ENCODE measurements at places on chromosomes 2 and 18.

GRCh38 chr2:240687045-240687740 is 4.5 kb upstream of the AQP12A start:
- DNase-seq, result no peak

DNA sequence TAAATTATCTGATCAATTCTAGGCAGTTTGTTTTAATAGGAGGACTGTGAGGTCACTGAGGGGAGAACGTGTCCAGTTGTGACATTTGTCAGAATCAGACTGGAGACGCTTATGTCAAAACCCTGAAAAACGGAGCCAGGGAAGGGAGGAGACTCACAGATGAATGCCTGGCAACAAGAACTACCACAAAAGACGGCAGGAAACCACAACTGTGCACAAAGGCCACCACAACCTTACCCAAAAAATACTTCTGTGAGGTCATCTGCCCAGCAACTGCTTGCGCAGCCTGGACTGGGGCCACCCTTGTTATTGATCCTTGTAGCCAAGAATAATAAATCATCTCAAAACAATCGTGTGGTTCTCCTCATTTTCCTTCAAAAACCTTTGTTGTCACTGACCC is 173.0 kb upstream of the ALKAL2 start:
- DNase-seq, result no peak

- DNase-seq, result no peak
These were observed 9.3 kb upstream of the THADA start for GRCh38 chr2:43605079-43605655.

GRCh38 chr2:53829273-53829979 is 30.3 kb downstream of the GPR75 start:
- no peak for DNase-seq

DNA sequence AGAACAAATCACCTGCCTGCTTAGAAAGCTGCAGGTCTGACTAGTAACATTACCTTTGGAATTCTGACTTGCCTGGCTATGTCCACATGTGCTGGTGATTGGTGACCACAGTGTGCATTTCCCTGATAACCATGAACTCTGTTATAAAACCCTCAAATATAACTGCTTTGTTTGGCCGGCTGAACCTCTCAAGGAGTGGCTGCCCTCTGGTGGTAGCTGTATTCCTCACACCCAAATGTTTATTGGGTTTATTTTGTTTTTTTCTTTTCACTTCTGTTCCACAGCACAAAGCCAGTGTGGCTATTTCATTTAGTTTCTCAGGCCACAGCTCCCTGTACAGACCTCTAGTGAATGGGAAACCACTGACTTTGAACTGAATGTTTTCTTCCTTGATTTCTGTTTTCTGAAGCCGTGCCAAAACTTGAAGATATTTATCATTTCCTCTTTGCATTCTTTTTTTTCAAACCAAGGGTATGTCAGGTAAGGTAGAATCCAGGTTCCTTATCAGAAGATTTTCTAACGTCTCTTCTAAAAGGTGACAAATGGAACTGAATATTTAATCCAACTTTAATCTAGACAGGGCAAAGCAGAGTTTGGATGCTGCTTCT is 549.0 kb upstream of the VRK2 start:
- no peak for DNase-seq

- no peak for DNase-seq
These were observed 100.9 kb downstream of the DPP10 start for GRCh38 chr2:114543236-114543766.

DNA sequence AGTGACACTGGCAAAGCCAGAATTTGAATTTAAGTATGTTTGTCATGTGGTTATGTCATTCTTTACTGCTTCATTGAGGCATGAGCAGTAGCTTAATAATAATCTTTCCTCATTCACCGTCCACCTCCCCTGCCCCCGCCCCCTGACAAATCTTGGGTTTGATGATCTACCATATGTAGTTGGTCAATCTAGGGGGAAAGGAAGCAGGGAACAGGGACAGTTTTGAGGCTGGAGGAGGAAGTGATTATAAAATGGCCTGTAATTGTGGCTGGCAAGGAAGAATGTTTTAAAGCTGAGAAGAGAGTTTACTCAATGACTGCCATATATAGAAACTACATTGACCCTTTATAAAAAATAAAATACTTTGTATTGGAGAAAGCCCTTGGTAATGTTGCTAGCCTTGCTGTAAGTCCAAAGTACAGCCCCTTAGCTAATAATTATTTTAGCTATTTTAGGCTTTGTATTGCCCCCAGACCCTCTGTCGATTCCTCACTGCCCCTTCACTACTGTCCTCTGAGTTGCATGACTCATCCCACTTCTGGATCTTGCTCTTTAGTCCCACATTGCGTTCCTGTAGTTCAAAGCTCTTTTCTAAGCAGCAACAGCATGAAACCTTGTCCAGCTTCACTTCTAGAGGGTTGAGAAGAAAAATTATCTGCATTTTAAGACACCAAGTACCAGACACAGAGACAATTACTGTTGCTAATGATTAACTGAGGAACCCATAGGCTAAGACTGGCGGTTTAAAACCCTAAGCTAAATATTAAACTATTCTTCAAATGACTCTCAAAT is 38.4 kb downstream of the PELI1 start:
- no peak for DNase-seq

- DNase-seq, result no peak
These were observed 91.6 kb downstream of the ZNF407 start for GRCh38 chr18:74689251-74689650.

GRCh38 chr2:54635554-54636152 is 87.8 kb upstream of the EML6 start:
- DNase-seq, result no peak

DNA sequence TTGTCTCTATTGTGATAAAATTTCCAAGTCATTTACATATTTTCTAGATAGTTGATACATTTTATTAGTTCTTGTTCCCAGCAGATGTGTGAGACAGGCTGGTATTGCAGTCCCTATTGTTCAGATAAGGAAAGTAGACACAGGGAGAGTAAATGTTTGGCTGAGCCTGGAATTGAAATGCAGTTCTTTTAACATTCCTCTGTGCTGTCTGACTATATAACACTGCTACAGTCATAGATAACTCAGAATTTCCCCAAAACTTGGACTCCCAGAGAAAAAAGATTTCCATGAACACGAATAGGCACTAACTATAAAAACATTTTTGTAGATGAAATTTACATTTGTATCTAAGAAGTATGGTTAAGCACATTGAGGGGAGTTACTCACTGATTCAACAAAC is 71.4 kb downstream of the PLCL1 start:
- no peak for DNase-seq

- DNase-seq, result no peak
These were observed 12.0 kb downstream of the HNMT start for GRCh38 chr2:137976274-137976673.

GRCh38 chr2:189613077-189613636 is 32.6 kb upstream of the SLC40A1 start:
- DNase-seq, result no peak

GRCh38 chr2:54864096-54864495 is 140.6 kb downstream of the EML6 start:
- no peak for DNase-seq

- DNase-seq, result peak; percentile 2
These were observed 323.9 kb downstream of the XIRP2 start for GRCh38 chr2:167212014-167212648.

DNA sequence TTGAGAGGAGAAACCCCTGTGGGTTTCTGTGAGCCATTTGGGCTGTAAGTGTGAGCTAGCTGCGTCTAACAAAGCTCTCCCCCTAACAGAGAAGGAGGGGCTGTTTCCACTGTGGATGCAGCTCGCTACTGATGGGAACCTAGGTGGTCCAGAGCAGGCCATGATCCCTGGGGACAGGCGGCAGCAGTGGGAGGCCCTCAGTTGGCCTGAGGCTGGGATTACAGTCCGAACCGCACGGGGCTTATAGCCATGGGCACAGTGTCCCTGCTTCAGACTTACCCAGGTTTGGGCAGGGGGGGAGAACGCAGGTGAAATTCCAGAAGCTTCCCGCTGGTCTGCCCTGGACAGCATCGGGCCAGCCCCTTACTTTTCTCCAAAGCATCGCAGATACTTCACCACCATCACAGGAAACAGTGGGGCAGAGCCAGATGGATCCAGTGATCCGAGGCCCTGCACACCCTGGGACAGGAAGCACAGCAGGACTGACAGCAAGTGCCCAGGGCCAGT is 139.4 kb downstream of the SEPTIN10 start:
- DNase-seq, result no peak

DNA sequence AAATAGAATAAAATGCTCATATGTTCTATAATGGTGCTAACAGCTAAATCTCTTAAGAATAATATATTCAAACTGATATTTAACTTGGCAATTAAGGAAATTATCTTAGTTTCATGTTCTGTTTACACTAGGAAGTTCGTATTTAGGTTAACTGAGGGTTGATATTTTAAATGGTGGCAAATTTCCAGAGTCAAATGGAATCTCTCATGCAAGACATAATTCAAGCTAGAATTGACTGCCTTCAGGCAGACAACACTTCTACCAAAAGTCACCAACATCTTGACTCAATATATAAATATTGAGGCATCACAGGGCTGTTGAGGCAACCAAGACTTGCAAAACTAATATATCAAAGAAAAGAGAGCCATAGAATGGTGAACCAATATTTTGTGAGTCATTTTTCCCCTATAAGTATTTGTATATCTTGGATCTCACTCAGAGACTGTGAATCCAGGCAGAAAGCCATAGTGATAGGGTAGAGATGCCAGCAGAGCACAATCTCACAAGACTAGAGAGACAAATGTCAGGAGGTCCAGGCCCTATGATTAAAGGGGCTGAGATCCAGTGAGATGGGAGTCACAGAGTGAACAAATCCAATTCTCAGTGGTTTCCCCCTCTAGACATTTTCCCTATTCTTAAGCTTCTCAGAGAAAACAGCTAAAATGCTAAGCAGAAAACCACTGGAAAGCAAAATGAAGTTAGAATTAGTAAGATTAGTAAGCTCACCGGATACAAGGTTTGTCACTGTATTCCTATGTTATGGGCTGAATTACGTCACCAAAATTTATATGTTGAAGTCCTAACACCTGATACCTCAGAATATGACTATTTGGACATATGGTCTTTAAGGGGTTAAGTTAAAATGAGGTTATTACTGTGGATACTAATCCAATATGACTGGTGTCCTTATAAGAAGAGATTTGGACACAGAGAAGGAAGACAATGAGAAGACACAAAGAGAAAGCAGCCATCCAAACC is 358.2 kb upstream of the UBE2E3 start:
- no peak for DNase-seq

GRCh38 chr2:8598295-8599165 is 83.3 kb upstream of the ID2 start:
- DNase-seq, result peak; percentile 82
